Stimulated activated CD4-positive, alpha-beta T cell treated with anti-CD3 and anti-CD28 coated beads, TNF-alpha, amount 100 ng/mL, for 1 hour (primary cell): ENCODE measurements at places on chromosomes 16 and 17.

GRCh38 chr16:55471448-55472097, 7.4 kb upstream of the MMP2 start:
- no peak for DNase-seq

DNA sequence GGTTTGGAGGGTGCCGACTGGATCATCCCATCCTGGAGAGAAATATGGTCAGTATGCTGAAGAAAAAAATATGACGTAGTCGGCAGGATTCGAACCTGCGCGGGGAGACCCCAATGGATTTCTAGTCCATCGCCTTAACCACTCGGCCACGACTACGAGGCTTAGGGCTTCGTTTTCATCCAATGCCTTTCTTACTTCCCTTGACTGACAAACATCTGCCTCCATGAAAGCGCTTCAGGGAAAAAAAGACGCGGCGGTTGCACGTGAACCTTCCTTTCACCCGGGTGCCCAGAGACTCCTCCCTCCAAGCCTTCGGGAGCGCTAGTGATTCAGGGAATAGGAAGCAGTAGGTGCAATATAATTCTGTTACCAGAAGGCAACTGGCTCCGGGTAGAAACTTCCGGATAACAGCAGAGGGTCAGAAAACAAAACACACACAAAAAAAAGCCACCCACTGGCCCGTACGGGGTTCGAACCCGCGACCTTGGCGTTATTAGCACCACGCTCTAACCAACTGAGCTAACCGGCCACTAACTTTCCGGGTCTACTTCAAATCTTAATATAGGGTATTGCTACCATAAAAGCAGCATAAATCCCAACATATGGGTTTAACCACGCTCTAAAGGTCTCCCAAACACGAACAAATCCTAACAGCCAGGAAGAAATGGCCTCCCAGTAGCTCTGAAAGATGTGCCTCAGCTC, 16.3 kb upstream of the AURKB start:
- no peak for DNase-seq

DNA sequence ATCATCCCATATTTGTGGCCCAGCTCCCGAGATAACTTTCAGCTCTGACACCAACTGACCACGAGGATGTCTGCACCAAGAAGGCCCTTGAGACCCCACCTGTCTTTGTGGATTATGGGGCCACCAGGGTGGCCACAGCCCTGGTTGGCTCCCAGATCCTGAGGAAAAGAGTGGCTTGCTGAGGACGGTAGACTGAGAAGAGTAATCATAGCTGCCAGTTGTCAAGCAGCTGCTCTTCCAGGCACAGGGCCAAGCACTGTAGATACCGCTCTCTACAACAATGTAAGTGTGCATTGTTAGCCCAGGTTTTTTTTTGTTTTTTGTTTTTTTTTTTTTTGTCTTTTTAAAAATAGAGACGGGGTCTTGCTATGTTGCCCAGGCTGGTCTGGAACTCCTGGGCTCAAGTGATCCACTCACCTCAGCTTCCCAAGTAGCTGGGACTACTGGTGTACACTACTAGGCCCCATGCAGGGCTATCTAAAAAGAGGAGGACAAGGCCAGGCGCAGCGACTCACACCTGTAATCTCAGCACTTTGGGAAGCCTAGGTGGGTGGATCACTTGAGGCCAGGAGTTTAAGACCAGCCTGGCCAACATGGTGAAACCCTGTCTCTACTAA, 9.6 kb downstream of the ZNF205 start:
- no peak for DNase-seq

GRCh38 chr17:50527155-50527762, 5.3 kb upstream of the EPN3 start:
- no peak for DNase-seq

DNA sequence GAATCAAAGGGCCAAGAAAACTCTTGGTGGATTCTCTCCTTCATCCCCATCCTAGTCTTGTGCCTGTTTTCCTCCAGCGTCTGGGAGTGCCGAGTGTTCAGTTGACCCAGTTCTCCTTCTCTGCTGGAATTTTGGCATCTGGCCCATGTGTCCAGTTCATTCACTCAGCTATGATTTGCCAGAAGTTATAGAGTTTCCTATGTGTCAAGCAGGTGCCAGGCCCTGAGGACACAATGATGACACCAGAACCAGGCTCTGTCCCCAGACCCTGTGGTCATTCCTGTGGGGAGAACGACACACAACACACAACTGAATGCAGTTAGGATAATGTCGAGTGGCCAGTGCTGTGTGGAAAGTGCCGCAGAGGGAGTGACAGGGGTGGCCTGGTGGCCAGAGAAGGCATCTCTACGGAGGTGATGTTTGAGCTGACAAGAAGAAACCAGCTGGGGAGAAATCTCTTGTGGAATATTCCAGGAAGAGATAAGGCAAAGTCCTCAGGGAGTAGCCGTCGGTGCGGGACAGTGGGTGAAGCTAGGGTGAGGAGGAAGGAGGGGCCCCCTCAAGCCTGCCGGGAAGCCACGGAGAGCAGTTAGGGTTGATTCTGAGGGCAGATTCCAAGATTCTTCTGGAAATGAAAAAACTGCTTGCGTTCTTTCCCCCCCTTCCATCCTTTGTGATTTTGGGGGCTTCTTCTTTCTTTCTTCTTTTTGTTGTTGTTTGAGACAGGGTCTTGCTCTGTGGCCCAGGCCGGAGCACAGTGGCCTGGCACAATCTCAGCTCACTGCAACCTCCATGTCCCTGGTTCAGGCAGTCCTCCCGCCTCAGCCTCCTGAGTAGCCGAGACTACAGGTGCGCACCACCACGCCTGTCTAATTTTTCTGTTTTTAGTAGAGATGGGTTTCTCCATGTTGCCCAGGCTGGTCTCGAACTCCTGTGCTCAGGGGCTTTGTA, 35.8 kb upstream of the IL34 start:
- no peak for DNase-seq

DNA sequence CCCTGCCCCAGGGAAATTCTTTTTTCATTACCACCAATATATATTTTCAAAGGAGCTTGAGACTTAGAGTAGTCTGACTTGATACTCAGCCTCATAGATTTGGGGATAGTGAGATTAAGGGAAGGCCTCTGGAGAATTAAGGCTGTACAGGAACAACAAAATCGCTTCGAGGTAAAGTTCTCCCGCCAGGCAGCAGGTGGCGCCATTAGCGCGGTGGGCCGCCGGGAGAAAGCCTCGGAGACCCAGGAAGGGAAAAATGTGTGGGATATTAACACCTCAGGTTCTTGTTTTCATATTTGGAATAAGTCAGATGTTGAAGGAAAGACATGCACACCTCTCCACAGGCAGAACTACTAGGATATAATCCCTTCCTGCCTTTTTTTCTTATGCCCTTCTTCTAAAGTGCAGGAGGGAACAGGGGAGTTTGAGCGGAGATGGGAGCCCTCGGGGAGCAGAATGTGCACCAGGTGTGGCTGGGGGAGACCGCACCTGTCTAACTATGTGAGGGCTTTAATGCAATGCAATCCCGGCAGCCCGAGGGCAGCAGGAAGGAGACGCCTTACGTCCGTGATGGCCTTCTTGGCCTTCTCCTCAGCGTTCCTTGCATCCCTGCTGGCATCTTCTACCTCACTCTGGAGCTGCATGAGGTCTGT, 25.9 kb downstream of the MYH3 start:
- DNase-seq = no peak

DNA sequence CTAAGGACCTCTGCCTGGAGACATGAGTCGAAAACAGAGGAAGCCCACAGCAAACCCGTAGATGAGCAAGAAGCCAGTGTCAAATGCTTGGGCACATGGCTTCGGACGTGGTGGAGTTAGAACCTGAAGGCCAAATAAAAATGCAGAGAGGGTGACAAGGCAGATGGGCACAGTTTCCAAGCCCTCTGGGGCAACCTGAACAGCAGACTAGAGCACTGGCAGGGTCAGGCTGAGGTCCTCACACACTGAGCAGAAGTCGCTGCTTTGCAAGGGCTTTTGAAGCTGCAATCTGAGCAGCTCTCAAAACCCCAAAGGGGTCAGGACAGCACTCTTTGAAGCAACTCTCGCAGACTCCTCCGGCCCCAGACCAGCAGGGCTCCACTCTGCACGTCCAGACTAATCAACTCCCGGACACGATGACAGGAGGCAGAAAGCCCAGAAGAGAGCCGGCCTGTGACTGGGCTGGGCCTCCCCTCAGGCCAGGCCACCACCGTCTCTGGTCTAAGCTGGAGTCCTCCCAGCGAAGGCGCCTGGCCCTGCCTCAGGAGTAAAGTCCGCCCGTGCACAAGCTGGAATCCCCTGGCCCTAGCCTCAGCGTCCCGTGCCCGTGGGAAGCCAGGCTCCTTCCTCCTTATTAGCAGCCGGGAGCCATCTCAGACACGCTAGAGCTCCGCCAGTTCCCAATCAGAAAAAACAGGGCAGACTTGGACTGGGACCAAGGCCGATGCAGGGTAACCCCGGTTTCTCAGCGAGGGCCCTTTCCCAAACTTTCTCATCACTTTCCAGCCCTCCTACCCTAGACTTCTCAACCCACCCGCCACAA, 924 bp downstream of the SMARCD2 start:
- no peak for DNase-seq

DNA sequence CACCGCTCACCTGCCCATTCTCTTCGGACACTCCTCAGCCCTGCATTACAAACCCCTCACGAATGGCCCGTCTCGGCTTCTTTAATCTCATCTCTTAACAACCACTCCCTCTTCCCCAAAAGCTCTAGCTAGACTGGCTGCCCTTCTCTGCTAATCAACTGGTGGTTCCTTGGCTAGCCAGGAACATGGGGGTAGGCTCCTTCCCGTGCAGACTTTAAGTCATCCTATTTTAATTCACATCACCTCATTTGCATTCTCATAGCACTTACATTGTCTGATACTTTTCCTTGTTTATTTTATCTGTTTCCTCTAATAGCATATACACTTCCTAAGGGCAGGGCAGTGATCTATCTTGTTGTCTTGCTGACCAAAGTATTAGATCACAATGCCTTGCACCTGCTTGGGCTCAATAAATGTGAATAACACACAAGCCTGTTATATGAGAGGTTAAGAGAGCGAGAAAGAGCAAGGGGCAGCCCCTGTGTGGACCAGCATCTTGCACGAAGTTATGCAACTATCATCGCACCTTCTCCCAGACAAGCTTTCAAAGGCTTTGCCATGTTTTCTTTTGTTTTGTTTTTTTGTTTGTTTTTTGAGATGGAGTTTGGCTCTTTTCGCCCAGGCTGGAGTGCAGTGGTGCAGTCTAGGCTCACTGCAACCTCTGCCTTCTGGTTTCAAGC, 9.8 kb downstream of the TP53 start:
- no peak for DNase-seq

DNA sequence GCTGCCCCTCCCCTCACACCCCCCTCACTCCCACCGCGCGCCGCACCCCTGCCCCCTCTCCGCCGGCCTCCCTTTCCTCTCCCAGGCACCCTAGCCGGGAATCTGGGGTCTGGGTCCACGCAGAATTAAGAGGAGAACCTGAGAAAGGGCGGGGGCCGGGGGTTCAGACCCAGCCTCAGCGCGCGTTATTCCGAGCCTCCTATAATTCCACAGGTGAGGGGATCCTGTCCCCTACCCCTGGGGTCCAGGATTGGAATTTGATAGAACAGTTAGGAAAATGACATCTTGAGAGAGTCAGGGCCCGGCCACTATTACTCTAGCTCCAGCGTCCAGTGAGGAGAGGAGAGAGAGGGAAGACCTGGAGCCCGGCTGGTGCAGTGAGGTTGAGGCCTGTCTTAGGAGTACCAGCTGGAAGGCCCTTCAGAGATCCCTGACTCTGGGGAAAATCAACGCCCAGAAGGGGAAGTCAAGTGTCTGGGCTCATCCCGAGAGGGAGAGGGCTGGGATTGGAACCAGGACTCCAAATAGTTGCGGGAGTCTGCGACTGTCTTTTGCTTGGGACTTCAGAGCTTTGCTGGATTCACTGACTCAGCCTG, 17.3 kb downstream of the GRB7 start:
- DNase-seq = no peak

GRCh38 chr17:28907709-28908475, 5.0 kb upstream of the DHRS13 start:
- DNase-seq = no peak

- no peak for DNase-seq
Measured at GRCh38 chr16:74466872-74467271, 45.6 kb upstream of the CLEC18B start.

DNA sequence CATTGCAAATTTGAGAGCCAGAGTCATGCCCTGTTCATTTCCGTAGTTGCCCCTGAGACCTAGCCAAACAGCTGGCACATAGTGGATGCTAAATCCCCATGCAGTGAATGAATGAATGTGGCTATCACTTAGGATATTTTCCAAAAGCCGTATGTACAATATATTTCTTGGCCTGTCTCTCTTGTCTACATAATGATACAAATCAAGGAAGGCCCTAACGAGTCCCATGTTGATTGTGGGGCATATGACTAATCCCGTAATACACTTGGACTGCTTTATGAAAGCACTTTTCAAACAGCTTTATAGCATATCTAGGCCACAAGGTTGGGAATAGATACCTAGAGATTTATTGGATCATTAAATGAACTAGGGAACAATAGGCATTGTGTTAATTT, 478.0 kb downstream of the SLC39A11 start:
- DNase-seq = no peak

- DNase-seq = no peak
Measured at GRCh38 chr17:60599220-60599619, 773 bp upstream of the PPM1D start.

DNA sequence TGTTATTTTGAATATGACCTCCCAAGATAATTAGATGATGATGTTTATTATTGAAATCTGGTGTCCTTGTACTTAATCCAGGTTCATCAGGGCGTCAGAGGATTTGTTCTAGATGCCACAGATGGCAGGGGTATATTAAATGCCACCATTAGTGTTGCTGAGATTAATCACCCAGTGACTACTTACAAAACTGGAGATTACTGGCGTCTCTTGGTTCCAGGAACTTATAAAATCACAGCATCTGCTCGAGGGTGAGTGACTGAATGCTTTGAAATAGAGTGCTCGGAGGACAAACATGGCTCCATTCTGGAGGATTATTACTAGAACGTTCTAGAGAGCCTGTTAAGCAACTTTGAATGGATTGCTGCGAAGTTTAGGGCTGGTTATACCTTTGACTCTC, 33.5 kb upstream of the GOSR1 start:
- DNase-seq = no peak

GRCh38 chr17:71229070-71229469, 891.8 kb upstream of the SOX9 start:
- no peak for DNase-seq
